T-cell (primary cell): ENCODE measurements at places on chromosomes 5 and 9. TPM values are rescaled to one million over a fixed set of nuclear protein-coding genes. Genes with fewer than 3 reads are reported as not detected.

SNX30 gene
- 10.0 TPM for total RNA-seq

ECSCR gene
- total RNA-seq, result not detected

- H3K36me3 ChIP-seq, result no peaks in the 10 kb centered on the region
- no peaks in the 10 kb centered on the region for H3K4me1 ChIP-seq
- no peaks in the 10 kb centered on the region for H3K27me3 ChIP-seq
- H3K27ac ChIP-seq, result no peak overlapping the region
- no peak overlapping the region for H3K4me3 ChIP-seq
These were observed 349.9 kb downstream of the PIK3R1 start for GRCh38 chr5:68565427-68565826.

DNA sequence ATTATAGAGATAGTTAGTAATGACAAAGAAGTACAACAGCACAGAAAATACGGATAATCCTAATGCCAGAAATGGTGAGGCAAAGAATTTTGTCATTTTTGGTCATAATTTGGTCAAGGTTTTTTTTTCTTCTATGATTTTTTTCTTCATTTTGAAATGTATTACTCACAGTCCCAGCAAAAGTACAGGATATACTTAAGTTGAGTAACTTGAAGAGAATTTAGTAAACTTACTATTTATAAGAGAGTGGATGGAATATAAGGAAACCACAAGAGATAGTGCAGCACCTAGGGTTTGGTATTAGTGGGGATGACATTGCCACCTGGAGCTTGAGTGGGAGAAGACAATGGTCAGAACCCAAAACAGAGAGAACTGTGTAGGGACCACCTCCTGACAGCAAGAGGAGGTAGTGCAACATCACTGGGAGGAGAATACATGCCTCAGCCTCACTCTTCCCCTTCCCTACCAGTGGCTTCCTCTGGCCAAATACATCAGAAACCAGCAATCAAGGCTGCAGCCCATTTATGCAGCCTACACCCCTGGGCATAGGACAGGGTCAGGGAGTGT is 434.5 kb upstream of the TRPC7 start:
- no peaks in the 10 kb centered on the region for H3K4me1 ChIP-seq
- no peaks in the 10 kb centered on the region for H3K27me3 ChIP-seq
- DNase-seq, result no peak
- H3K4me3 ChIP-seq, result no peak overlapping the region
- H3K27ac ChIP-seq, result no peak overlapping the region
- no peaks in the 10 kb centered on the region for H3K36me3 ChIP-seq

DNA sequence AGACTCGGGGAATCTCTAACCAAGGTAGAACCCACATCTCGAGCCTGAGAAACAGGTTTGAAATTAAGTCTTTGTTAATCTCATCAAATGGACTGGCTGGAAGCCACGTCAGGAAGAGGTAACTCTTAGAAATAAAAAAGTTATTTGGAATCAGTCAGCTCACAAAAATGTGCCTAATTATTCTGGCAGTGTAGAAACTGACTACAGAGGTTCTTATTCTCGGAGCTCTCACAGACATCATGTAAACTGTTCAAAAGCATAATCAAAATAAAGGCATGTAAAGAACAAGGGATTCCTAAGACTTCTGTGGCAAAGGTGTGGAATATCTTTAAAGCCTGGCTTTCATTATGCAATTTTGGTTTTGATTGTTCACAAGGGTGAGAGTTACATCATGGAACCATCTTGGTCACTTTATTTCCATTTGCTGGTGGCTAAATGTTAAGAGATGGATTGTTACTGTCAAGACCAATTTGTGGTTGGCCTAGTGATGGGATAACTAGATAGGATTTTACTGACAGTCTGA is 85.1 kb downstream of the OTULIN start:
- H3K36me3 ChIP-seq, result peaks cover 47% of the 10 kb centered on the region
- H3K4me1 ChIP-seq, result no peaks in the 10 kb centered on the region
- H3K27ac ChIP-seq, result no peak overlapping the region
- DNase-seq, result no peak
- no peaks in the 10 kb centered on the region for H3K27me3 ChIP-seq

GRCh38 chr5:141789330-141789729 is 88.9 kb downstream of the PCDH1 start:
- H3K27me3 ChIP-seq, result peaks cover 48% of the 10 kb centered on the region
- DNase-seq, result no peak
- no peaks in the 10 kb centered on the region for H3K36me3 ChIP-seq
- no peak overlapping the region for H3K4me3 ChIP-seq

DNA sequence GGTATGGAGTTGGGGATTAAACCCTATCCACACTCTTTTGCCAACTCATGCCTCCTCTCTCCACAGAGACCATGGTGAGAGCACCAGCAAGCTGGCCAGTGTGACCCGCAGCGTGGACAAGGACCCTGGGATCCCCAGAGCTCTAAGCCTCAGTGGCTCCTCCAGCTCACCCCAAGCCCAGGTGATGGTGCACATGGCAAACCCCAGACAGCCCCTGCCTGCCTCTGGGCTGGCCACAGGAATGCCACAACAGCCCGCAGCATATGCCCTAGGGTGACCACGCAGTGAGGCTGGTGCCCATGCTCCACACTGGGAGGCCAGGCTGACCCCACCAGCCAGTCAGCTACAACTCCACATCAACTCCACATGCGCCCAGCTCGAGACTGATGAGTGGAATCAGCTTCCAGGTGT is 11.5 kb upstream of the CARD19 start:
- no peak for DNase-seq
- peaks cover 2% of the 10 kb centered on the region for H3K4me1 ChIP-seq
- H3K4me3 ChIP-seq, result no peak overlapping the region
- peaks cover 48% of the 10 kb centered on the region for H3K36me3 ChIP-seq
- no peaks in the 10 kb centered on the region for H3K27me3 ChIP-seq
